Left ventricle myocardium inferior (tissue), 1 donor: ENCODE measurements at places on chromosomes 6 and 20.

GRCh38 chr6:72669324-72669723 lies 47.5 kb downstream of the KCNQ5 start:
- no peak for DNase-seq

- DNase-seq: peak; percentile 91
These were observed 8.0 kb upstream of the IER3 start for GRCh38 chr6:30752157-30752927.

- no peak for DNase-seq
These were observed 63.0 kb downstream of the HUS1B start for GRCh38 chr6:593907-594212.

DNA sequence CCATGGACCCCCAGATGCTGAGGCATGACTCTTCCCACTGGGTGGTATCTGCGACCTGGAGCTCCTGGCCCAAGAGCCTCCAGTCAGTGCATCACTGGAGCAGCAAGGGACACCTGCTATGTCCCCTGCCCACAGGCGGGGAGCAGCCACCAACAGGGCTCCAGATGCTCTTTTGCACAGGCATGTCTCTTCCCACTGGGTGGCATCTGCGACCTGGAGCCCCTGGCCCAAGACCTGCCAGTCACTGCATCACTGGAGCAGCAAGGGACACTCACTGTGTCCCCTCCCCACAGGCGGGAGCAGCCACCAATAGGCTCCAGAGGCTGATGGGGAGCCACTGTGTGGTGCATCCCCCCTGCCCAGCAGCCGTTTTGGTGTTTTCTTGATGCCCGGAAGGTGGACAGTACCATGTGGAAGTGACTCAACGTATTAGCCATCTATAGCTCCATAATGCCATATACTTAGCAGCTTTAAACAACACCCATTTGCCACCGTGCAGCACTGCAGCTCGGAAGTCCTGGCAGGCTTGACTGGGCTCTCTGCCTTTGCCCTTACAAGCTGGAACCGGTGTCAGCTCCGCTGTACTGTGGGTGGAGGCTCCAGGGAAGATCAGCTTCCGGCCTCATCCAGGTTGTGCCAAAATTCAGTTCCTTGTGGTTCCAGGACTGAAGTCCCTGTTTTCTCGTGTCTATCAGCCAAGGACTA lies 124.9 kb upstream of the CST7 start:
- DNase-seq: no peak

GRCh38 chr20:58682656-58683531 lies 9.7 kb upstream of the NPEPL1 start:
- no peak for DNase-seq

- no peak for DNase-seq
These were observed 370.9 kb upstream of the SOX4 start for GRCh38 chr6:21222656-21223055.

DNA sequence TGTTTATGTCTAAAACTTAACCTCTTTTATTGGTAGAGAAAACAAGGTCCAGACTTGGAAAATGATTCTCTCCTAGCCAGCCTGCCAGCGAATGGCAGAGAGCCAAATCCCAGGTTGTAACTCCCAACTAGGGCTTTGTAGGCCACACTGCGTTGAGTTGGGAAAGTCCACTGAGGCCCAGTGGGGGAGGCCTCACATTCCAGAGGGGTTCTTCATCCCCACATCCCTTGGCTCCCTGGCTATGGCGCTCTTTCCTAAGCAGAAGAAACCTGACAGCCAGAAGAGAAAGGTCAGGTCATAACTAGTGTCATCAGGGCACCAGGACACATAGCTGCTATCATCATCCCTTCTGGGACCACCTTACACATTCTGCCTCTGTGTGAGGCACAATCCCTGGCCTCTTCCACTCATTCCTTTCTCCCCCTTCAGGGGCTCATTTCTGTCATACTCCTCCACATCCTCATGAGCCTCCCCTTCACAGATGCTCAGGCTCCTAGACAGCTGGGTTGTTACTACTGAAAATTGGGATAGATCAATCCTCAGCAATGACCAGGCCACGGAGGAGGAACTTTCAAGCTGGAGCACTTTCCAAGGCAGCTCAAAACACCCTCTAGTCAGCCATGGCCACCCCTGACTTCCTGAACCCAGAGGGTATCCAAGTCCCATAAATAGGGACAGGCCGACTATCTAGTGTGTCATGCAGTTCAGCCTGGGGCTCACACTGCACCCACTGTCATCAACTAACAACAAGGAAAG lies 48.6 kb downstream of the TCP11 start:
- no peak for DNase-seq

GRCh38 chr6:163539101-163539762 lies 124.7 kb downstream of the QKI start:
- DNase-seq: no peak

- no peak for DNase-seq
These were observed 99.7 kb upstream of the PLCB4 start for GRCh38 chr20:8969146-8969583.

DNA sequence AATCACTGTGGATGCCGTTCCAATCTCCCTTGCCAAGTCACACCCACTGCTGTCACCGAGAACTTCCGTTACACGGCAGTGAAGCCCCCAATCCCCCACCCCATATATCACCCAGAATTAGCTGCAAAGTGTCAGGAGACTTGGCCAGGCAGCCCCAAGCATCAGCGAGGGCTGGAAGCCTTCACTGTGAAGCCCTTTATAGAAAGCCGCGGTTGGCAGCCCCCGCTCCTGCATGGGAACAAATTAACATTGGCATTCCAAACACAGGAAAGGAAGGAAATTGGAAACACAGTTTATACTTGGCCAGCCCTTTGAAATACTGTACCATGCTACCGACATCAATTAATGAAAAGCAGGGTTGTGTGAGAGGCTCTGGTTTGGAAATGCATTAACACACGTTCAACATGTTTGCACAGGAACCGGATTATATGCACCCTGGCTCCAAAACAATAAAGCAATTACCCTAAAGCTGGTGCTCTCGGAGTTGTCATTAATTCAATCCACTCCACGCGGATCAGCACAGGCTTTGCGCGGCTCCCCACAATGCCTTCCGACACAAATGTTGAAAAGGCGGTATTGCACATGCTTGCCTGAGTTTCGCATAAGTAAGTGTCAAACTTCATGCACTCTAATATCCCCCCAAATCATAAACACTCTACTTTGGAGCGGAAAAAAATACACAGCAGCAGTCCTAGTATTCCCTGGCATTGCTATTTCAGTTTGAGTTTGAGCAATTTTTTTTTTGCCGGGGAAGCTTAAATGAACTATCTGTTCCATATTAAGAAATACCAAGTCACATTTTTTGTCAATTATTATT lies 7.1 kb downstream of the BMP7 start:
- no peak for DNase-seq

- no peak for DNase-seq
These were observed 69.1 kb downstream of the SLC35F1 start for GRCh38 chr6:117976030-117976651.

DNA sequence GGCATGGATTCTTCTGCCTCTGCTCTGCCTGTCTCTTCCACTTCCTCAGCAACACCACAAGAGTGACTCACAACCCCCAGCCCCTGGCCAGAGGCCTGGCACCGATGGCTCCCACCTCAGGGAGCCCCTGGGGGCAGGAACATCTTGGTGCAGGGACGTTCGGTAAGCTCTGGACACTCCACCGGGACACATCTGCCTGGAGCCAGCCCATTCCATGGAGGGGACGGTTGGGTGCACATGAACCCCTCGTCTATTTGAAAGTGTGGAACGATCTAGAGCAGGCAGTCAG lies 246.5 kb downstream of the ERMARD start:
- no peak for DNase-seq

DNA sequence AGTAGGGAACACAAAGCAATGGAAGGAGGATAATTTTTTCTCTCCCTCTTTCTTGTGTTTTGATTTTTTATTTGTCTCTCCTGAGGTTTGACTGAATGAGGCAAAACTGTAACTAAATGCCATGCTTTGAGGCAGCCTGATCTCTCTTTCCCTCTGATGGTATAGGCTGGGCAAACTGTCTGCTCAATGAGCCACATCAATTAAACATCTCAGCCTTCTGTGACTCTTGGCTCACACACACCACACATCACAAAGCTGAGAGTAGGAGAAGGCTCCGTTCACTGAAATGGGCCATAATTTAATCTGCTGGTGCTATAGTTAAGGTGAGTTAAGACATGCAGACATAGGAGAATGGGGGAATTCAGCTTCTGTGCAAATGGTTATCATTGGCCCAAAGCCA lies 28.1 kb upstream of the SCGN start:
- no peak for DNase-seq

DNA sequence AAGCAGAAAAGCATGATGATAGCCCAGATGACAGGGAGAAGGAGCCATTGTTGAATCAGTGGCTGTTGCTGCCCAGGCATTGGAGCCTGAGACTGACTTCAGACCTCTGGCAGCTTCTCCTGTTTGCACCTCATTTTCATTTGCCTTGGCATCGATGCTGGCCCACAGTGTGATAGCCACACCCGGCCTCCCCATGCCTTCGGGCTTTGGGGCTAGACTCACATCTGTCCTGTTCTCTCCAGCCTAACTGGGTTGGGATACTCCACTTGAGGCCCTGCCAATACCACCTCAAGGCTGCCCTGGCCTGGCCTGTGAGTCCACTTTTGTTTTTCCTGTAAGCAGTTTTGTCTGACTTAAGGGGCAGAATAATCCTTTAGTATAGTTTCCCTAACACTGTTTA lies 140.4 kb downstream of the UST start:
- DNase-seq: no peak

GRCh38 chr6:55913228-55914195 lies 38.1 kb upstream of the BMP5 start:
- DNase-seq: no peak

DNA sequence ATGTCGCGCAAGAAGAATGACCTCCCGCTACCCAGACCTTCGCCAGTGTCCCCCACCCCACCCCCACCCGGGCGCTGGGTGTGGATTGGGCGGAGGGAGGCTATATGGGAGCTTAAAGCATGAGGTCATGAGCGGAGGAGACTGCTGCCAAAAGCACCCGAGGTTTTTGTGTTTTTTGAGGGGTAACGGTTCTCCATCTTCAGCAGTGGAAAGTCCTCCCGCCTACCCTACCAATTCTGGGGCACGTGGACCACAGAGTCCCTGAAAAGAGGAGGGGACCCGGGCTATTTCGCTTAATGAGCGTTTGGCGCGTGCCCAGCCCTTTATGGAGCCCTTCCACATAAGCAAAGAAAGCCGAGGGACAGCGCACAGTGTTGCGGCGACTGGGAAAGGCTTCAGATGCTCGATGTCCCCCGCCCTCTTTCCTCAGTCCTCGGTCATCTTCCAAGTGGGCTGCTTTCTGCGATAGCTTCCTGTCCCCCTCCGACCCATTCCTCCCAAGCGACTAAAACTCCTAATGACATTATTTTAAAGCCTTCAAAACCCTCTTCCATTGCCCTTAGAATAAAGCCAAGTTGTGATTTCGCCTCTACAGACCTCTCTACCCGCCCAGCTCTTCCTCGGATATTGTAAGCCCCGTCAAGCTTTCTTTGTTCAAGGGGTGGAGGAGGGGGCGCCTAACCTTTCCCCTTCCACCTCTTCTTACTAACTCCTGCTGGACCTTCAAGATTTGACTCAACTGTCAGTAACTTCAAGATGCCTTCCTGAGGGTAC lies 2.1 kb upstream of the TRERF1 start:
- peak; percentile 55 for DNase-seq

DNA sequence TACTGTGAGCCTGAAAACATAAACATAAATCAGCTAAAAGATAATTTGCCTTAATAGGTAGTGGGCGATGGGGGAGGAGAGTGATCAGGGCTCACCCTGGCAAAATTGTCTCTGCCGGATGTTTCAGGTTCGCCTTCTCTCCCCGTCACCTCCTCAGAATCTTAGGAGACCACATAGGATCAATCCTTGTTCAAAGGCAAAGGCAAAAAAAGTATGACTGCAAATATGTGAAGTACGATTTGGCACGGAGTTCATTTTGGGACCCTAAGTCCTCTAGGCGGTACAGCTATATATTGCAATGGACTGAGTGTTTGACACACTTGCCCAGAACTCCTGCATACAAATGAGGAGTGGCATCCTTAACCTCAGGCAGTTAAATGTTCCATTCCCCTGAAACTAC lies 649.2 kb upstream of the FLRT3 start:
- DNase-seq: no peak

DNA sequence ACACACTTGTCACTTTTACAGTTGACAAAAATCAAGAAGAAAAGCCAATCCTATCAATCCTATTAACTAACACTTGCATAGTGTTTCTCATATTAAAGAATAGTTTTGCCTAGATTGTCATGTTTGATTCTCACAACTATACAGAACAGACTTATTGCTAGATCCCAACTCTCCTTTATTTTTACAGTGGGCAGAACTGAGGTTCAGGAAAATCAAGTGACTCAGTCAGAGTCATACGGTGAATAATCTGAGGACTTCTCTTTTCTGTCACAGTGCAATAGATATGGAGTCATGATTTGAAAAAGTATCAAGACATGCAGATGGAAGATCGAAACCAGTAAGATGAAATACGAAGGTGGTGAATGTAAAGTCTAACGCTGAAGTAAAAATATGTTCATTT lies 195.1 kb upstream of the CITED2 start:
- DNase-seq: no peak

DNA sequence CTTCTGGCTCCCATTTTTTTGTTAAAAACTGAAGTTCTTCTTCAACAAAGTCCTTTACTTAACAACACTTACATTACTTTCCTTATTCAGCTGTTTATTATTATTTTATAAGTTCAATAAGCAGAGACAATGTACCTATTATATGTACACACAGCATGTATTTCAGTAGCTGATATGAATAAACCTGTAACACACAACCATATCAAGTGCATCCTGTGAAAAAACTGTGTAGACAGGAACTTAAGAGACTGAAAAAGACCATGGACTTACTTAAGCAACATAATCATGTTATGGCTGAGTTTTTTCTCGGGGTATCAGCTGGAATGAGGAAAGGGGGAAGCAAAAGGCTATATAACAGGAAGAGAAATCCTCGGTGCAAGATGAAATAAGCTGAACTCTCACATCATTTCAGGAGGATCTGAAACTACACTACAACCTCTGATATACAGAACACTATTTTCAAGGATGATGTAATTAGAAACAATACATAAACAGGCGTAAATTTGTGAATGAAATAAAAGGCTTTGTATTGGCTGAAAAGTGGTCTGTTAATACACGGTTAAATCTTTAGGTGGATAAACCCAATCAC lies 70.9 kb downstream of the REV3L start:
- DNase-seq: no peak

- DNase-seq: no peak
These were observed 421.3 kb downstream of the PREX1 start for GRCh38 chr20:48406498-48406897.

DNA sequence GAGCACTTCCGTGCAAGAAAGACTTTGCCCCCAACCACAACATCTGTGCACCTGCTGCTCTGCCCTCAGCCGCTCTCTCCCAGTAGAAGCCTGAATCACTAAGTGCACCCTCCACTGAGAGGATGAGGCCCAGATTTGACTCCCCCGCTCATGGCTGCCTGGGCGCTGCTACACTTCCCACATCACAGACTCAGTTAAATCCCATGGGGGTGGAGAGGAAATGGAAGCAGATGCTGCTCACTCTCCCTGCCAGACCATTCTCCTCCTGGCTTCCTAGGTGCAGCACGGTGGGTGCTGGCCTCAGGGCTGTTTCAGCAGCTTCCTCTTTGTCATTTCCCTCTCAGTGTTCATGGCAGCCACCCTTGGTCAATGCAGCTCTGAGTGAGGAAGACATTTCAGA lies 4.8 kb downstream of the CST5 start:
- no peak for DNase-seq
